ENCODE measurements at places on chromosomes 1 and 21.

DNA sequence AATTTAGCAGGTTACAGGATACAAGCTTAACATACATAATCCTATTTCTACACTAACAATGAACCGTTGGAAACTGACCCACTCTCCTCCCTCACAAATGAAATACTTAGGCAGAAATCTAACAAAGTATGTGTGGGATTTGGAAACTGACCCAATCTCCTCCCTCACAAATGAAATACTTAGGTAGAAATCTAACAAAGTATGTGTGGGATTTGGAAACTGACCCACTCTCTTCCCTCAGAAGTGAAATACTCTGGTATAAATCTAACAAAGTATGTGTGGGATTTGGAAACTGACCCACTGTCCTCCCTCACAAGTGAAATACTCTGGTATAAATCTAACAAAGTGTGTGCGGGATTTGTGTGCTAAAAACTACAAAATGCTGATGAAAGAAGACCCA lies 60.3 kb downstream of the TRAF5 start:
- no peak for DNase-seq

GRCh38 chr1:202940561-202940960 lies 13.5 kb upstream of the KLHL12 start:
- no peak for DNase-seq

DNA sequence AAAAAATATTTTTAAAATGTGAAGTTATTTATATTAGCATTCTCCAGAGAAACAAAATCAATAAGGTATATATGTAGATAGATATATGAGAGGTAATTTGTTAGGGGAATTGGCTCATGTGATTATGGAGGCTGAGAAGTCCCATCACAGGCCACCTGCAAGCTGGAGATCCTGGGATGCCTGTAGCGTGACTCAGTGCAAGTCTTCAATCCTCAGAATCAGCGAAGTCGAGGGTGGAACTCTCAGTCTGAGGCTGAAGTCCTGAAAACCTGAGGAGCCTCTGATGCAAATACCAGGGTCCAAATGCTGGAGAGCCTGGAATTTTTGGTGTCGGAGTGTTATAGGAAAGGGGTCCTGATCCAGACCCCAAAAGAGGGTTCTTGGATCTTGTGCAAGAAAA lies 658.5 kb downstream of the USP25 start:
- DNase-seq, result no peak

- DNase-seq, result no peak
These were observed 31.4 kb upstream of the DENND1B start for GRCh38 chr1:197806718-197807117.

- DNase-seq, result no peak
These were observed 55.5 kb downstream of the EDN2 start for GRCh38 chr1:41428738-41429640.

GRCh38 chr1:110559157-110559556 lies 40.2 kb upstream of the KCNA10 start:
- DNase-seq, result no peak

DNA sequence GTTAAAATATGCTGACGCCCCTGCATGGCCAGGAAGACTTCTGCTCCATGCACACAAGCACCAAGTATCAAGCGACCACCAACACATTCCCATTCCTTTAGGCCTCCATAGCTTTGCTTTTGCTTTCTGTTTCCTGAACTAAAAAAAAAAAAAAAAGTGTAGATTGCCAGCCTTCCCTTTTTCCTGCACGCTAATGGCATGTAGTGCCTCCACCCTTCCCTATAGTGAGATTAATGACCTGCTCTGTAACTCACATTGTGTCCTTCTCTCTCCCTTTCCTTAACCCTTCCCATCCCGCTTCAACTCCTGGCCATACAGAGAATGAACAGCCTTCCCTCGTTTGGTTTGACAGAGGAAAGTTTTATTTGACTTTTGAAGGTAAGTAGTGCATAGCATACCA lies 57.1 kb upstream of the DYNLT5 start:
- no peak for DNase-seq

GRCh38 chr1:158810311-158810710 lies 20.8 kb upstream of the MNDA start:
- DNase-seq, result no peak

GRCh38 chr1:66999640-67000400 lies 54.1 kb downstream of the SLC35D1 start:
- no peak for DNase-seq

GRCh38 chr1:244325056-244325758 lies 126.5 kb downstream of the ADSS2 start:
- DNase-seq, result no peak

GRCh38 chr1:54705153-54705552 lies 10.5 kb upstream of the TTC4 start:
- no peak for DNase-seq

GRCh38 chr1:207923561-207923960 lies 12.6 kb upstream of the CD34 start:
- DNase-seq, result no peak

GRCh38 chr1:192817246-192817645 lies 8.4 kb downstream of the RGS2 start:
- no peak for DNase-seq

GRCh38 chr1:202861420-202862132 lies 27.4 kb downstream of the RABIF start:
- DNase-seq, result peak; percentile 91

DNA sequence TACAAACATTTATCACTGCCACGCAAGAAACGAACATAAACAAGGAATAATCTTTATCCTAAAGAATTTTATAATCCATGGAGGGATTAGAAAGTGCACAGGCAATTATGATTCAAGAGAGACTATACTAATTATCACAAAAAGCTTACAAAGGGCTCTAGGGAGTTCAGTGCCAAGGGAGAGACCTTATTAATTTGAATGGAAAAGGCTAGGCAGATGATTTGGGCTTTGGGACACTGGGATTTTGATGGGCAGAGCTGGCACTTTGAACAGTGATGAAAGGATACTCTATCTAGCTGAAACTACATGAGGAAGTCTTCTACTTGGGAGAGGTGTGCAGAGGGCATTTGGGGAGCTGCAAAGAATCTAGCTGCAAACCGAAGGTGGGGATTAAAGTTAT lies 48.9 kb upstream of the IVNS1ABP start:
- DNase-seq, result no peak

DNA sequence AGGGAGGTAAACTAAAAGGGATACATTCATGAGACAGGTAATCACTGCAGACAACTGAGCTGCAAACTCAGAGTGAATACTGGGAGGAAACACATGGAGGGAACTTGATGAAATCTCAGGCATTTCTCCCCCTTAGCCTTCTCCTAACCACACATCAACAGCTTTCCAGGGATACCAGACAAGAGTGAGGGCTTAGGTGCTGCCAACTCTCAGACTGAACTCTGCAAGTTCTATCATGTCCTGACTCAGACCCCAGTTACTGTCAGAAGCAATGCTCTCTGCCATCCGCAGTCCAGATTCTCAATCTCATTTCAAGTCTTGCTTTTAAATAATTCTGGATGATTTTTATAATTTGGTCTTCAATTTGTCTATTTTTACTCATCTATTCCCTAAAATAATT lies 267.3 kb downstream of the LTN1 start:
- DNase-seq, result no peak

DNA sequence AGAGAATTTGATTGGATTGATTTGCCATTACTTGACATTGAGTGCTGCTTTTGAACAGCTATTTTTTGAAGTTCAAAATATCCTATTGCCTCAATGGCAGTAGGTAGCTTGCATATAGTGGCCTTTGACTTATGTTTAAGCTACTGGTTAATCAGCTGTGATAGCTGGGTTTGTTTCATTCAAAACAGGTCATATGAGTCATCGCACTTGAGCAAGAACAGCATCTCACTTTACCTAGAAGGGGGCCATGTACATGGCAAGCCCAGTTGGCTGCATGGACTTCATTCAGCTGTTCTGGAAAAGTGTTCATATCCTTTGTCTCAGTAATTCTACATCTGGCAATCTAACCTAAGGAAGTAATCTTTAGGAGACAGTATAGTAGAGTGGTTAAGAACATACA lies 29.0 kb upstream of the ARID1A start:
- no peak for DNase-seq

DNA sequence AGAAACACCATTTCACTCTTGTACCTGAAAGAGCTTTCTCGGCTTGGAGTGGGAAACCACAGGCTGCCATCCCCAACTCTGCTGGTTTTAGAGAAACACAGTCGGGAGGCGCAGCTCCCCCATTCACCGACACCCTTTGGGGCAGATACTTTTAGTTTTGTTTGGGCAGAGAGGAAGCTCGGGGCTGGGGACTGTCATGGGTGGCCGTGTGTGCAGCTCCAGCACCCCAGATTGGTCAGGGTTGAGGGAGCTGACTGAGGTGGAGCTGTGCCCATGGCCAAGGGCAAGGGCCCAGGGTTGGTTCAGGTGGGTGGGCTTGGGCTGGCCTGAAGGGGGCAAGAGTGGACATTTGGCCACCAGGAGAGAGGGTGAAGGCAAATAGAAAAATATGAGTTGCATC lies 163.1 kb downstream of the DYRK1A start:
- no peak for DNase-seq

DNA sequence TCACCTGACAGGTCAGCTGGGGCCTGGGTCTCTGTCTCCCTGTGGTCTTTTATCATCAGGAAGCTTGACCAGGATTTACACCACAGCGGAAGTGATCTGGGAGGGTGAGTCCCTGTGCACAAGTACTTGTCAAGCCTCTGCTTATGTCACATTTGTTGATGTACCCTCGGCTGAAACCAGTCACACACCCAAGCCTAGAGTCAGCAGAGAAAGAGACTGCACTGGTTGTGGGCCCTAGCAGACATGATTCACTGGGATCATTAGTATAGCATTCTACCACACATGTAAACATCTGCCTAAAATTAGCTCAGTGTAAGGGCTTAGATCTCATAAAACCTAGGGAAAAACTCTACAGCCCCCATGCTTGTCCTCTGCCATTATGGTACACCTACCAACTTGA lies 79.3 kb upstream of the LAMC2 start:
- no peak for DNase-seq

DNA sequence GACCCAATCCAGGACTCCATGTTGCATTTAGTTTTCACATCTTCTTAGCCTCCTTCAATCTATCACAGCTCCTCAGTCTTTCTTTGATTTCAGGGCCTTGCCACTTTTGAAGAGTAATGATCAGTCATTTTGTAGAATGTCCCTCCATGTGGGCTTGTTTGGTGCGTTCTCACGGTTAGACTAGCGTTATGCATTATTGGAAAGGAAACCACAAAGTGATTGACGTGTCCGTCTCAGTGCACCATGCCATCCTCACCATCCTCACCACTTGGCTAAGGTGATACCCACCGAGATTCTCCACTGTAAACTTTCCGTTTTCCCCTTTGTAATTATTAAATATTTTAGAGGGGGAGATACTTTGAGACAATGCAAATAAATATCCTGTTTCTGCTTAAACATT lies 59.6 kb upstream of the OLIG2 start:
- DNase-seq, result no peak

GRCh38 chr1:150072959-150073358 lies 5.4 kb downstream of the VPS45 start:
- no peak for DNase-seq

DNA sequence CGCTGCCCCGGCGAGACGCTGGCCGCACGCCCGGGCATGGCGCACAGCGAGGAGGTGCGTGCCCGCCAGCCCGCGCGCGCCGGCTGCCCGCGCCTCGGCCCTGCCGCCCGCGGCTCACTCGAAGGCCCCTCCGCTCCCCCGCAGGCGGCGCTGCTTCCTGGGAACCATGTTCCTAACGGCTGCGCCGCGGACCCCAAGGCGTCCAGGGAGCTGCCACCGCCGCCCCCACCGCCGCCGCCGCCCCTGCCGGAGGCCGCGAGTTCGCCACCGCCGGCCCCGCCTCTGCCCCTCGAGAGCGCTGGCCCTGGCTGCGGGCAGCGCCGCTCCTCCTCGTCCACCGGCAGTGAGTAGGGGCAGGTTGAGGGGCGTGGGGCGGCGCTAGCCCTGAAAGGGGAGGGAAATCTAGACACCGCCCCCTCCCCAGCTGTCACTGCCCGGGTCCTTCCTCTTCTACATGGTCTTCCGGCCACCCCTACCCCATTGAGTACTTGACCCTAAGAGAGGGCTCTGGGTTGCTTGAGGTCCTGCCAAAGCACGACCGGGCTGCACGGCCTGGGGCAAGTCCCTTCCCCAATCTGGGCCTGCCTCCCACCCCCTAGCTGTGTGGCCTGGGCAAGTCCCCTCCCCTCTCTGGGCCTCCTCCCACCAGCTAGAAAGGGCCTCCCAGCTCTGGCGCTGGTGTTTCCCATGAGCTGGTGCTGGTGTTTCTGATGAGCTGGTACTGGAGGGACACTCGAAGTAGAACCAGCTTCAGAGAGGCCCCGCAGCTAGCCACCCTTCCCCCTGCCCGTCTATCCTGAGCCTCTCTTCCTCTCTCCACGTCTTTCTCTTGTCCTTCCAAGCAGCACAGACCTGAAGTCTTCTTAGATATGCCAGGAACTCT lies 17.0 kb downstream of the TNFRSF25 start:
- DNase-seq, result peak; percentile 93

DNA sequence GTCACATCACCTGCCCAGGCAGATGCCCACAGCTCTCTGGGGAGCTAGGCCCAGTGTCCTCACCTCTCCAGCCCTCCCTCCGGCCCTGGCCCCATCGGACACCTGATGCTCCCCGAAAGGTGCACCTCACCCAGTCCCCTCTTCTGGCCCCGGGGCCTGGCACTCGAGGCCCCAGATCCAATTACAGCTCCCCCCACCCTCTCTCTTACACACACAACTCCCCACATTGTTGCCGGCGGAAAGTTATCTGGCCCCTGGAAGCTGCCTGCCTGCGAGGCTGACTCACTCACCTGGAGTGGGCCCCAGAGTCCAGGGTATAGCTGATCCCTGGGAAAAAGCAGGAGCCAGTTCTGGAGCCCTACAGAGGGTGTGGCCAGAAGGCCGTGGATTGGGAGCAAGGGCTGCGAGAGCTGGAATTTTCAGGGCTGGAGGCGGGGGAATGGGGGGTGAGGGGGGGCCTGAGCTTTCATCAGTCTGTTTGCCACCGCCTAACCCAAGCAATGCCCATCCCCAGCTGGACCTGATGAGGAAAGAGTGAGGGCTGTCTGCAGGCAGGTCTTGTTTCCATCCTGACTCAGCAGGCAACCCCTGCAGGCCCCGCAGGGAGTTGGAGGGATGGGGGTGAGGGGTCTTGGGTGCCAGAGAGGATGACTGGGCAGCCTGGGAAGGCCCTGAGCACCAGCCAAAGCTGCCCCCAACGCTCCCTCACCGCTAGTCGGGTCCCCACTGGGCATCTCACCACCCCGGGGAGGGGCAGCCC lies 948 bp downstream of the FBXO2 start:
- no peak for DNase-seq

DNA sequence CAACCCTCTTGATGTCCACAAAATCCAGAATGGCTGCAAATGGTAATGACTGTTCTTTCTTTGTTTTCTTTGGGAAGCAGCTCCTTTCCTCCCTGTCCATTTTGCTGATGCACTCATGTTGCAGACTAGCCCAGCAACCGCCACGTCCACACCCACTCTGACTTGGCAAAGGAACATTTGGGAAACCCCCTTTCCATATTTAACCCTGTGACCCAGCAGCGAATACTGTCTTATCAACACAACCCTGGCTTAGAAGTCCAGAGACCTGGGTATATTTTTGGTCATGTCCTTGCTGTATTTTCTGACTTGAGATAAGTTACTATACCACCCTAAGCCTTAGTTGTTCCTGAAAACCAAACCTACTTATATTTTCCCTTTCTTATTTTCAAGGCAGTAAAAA lies 18.1 kb upstream of the SHE start:
- DNase-seq, result no peak

GRCh38 chr1:217049721-217050120 lies 326.5 kb upstream of the ESRRG start:
- DNase-seq, result no peak

GRCh38 chr1:175138579-175138978 lies 54.0 kb downstream of the KIAA0040 start:
- DNase-seq, result no peak

GRCh38 chr21:43300496-43301408 lies 126.2 kb downstream of the SIK1 start:
- DNase-seq, result no peak

GRCh38 chr1:183630748-183631147 lies 4.8 kb downstream of the ARPC5 start:
- no peak for DNase-seq

All from NCI-H1092 (cell line).